ENCODE measurements at places on chromosomes 11 and 22.

GRCh38 chr11:6397156-6397555 lies 6.9 kb downstream of the SMPD1 start:
- no peak for DNase-seq

DNA sequence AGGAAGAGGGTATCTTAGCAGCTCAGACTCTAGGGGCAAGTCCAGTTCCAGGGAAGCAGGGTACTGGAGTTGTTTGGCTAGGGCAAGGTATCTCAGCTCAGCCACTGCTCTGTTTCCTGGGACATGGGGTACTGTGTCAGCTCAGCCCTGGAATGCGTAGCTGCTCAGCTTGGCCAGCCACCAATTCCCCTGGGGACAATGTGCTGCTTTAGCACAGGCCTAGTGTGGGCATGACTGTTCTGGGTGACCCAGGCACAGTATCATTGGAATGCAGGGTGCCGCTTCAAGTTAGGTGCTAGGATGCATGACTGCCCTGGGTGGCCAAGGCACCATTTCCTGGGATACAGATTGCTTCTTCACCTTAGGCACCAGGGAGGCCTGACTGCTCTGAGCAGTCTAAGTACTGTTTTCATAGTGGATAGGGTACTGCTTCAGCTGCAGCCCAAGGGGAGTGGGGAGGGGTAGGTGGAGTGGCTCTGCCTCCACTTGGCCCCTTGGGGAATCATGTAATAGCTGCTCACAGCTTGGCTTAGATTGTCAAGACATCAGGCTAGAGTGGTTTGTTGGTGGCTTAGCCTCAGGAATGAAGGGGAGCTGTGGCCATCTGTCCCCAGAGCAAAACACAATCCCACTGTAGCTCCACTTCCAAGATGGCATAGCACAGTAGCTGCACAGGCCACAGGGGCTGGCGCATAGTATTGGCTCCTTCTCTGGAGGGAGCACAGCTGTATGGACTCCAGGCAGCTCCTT lies 36.0 kb downstream of the MADD start:
- DNase-seq: no peak

- no peak for DNase-seq
Observed at GRCh38 chr11:128596250-128596649, 8.9 kb upstream of the ETS1 start.

DNA sequence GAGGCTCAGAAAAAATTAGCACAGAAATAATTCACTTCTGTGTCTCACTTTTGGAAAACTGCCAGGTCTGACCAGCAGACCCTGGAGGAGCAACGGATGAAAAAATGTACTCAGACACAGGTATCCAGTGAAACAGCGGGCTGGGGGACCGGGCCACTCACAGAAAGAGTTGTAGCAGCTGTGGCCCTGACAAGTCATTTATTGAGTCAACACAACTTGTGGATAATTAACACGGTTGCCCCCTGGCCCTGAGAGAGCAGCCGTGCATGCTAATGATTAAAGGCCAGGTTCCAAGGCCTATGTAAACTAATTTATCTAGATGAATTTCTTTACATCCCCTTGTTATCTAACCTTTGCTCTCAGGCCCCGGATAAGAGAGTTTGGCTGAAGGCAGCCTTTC lies 131.3 kb downstream of the AASDHPPT start:
- no peak for DNase-seq

- DNase-seq: no peak
Observed at GRCh38 chr22:24115247-24116207, 65.8 kb upstream of the SUSD2 start.

DNA sequence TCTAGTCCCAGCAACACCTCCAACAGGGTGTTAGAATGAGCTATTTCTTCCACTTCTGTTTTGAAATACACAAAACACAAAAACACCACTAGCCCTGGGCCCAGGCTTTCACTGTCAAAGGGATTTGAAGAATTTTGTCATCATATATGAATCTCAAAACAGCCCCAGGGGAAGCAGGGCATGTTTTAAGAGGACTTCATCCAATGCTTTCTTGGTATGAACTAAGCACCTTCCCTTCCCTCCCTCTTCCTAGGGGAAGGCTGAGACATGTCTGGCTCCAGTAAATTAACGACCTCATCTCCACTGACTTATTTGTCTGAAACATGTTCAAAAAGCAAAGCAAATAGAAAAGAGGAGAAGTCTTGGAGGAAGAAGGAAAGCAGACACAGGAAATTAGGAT lies 75.7 kb upstream of the INCENP start:
- DNase-seq: no peak

GRCh38 chr11:113895367-113896155 lies 9.0 kb upstream of the HTR3B start:
- DNase-seq: no peak

- DNase-seq: no peak
Observed at GRCh38 chr11:47127213-47127612, 49.5 kb downstream of the ARFGAP2 start.

- DNase-seq: peak; percentile 52
Observed at GRCh38 chr22:19665784-19666672, 48.3 kb upstream of the SEPTIN5 start.

DNA sequence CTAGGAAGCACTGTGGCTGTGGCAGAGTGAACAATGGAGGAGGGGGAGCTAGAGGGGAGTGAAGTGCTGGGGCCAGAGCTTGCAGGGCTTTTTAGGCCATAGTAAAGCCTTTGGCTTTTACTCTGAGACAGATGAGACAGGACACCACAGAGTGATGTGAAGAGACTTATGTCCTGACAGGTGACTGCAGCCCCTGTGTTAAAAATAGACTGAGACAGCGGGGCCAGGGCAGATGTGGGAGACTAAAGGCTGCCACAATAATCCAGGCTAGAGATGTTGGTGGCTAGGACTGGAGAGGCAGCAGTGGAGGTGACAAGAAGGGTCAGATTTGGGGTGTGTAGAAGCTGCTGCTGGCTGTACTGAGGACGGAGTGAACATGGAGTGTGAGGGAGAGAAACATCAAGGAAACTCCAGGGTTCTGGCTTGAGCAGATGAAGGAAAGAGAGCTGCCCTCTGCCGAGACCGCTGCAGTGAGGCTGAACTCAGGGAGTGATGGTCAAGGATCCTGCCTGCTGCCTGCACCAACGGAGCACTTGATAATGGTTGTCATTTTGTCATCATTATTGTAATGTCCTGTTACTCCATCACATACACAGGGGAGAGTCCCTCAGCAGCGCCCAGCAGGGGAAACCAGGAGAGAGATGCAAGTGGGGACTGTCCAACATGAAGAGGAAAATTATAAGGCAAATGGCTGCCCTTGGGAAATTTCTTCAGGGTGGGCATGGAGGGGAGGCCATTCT lies 27.4 kb downstream of the SLC43A1 start:
- DNase-seq: no peak

GRCh38 chr22:45483918-45484499 lies 18.7 kb upstream of the FBLN1 start:
- no peak for DNase-seq

GRCh38 chr22:31019191-31019930 lies 50.3 kb downstream of the TUG1 start:
- no peak for DNase-seq

- no peak for DNase-seq
Observed at GRCh38 chr22:25959818-25960774, 209.2 kb upstream of the SEZ6L start.

Data from upper lobe of left lung (tissue), 6 donors.